ENCODE measurements at places on chromosomes 5 and 9.

DNA sequence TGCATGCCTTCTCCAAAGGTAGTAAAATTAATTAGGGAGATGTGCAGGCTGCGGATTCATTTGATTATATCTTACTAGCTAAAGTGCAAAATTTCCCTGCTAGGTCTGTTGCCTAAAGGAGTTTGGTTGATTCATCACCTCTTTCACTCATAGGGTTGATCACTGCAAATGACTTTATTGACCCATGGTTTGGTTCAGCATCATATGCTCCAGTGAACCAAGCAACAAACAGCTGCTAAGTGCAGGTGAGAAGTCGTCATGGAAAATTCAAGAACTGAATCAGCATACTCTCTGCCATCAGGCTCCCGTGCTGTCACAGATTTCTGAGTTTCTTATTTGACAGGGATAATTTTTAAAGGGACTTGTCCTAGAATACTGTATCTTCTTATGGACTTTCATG is 571.8 kb upstream of the CDH18 start:
- DNase-seq, result no peak

GRCh38 chr9:7297521-7297920 is 502.1 kb downstream of the DMAC1 start:
- DNase-seq, result no peak

DNA sequence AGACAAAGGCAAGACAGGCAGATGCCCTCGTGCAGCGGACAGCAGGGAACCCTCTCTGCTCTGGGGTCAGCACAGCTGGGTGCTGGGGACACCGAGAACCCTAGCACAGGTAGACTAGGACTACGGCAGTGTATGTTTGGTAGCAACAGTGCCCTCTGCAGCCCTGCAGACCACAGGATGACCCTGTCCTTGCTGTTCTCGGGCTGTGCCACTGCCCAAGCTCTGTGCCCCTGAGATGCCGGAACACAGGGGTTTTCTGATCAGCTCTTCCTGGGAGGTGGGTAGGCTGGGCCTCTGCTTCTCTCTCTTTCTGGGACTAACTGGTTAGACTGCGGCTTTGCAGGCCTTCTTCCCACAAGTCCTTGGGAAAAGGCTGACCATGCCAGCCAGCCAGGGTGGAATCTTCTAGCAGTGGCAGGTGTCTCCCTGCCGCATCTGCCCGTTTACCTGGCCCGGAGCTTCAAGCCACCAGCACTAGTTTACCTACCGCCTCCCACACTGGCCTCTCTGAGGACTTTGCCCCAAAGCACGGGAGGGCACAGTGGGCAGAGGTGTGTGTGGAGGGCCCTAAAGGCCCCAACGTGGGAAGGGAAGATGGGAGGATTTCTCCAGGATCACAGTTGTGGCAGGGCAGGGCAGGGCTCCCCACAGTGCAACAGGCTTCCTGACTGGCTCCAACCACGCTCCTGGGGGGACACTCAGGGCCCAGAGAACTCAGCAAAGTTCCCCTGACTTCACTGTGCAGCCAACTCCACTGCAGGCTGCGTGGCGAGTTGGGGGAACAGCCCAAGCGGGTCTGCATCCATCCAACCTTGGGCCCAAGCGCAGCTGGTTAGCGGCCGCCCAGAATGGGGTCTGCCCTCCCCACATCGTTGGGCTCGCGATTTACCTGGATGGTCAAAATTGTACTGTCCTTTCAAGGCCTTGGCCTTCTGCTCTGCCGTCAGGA is 1.2 kb downstream of the UCK1 start:
- DNase-seq, result no peak

DNA sequence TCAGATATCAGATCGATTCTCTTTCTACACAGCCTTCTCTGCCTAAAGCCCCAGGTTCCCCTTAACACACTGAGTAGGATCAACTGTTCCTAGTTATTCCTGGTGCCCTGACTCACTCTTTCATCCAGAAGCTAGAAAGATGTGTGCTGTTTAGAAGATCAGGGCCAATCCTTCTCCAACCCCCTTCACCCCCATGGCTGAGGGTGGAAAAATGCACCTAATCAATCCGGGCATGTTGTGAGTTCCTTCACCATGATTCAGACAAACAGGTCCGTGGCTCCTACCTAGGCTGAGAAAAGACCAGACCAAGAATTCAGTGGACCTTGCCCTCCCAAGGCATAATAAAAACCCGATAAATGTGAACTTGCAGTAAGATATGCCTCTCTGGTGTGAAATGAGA is 85.4 kb upstream of the EQTN start:
- DNase-seq, result no peak

DNA sequence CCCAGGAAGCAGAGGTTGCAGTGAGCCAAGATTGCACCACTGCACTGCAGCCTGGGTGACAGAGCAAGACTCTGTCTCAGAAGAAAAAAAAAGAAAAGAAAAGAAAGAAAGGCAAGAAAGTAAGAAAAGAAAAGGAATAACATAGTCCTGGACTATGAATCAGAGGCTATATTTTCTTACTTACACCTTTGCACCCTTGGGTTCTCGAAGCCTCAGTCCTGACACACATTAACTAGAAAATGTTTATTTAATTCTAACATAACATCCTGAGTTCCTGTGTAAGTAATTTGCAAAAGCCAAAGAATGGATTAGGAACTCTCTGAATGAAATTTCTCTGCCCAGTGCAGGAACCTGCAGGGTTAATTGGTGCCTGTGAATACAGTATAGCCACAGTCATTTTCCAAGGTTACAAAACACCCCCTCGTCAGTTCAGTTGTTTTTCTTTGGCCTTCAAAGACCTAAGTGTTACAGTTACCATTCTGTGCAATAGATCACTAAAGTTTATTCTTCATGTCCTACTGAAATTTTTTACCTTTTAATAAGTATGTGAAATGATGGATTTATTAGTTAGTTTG is 147.6 kb downstream of the SV2C start:
- no peak for DNase-seq

GRCh38 chr9:7770111-7770510 is 29.5 kb downstream of the DMAC1 start:
- no peak for DNase-seq

DNA sequence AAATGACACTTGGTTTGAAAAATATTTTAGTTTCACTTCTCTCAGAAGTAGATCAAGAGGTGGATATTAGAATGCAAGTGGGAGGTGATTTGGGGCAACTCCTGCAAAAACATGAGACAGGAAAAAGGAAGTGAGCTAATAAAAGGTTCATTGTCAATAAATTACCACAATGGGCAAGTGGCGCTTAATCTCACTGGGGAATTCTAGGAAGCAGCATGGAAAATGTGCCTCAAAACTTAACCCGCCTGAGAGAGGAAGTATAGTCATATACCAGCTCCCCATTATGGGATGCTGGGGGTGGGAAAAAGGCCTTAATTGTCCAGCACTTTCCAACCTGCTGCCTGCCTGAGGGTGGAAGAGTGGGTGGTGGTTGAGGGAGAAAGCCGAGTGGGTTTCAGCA is 204.1 kb downstream of the ELAVL2 start:
- no peak for DNase-seq

DNA sequence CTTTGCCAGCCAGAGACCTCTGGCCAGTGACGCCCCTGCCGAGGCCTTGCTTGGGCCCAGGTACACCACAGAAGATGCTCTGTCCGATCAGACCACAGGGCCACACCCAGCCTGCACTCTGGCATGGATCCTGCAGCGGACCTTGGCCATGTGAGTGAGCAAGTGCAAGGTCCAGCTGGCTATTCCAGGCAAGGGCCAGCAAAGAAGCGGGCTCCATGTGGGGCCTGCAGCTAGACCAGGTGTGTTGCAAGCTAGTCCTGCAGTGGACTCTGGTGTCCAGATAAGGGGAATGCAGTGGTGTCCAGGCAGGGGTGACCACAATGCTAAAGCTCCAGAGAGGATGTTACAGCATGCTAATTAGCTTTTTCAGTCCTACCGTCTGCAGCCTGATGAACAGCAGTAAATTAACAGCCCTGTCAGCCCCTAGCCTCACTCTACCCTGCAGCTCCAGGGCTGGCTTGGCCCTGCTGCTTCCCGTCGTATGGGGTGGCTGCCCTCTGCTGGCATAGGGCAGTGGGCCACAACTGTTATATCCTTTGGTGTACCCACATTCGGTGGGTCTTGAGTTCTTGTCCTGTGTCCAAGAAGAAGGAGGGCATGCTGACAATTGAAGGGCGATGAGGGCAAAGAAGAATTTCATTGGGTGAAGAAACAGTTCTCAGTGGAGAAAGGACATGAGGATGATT is 284.5 kb upstream of the POU5F2 start:
- DNase-seq, result no peak
